NCI-H1417 (cell line): ENCODE measurements at places on chromosomes 1 and 21.

DNA sequence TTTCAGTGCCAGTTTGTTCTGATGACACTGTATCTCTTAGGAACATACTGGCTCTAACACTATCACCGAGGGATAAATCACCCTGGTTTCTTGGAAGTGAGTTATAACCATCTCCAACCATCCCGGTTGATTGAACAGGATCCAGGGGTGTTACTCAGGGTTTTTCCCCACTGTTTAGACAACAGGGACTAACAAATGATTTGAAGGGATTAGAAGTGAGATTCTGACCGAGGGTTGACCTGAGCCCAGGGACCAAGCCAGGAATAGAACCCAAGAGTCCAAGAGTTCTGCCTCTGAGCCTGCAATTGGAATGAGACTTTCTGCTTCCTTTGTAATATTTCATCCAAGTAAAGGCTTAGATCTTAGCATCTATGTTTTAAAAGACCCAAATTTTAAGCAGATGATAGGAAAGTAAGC lies 154.0 kb downstream of the DHRS3 start:
- no peak for DNase-seq

DNA sequence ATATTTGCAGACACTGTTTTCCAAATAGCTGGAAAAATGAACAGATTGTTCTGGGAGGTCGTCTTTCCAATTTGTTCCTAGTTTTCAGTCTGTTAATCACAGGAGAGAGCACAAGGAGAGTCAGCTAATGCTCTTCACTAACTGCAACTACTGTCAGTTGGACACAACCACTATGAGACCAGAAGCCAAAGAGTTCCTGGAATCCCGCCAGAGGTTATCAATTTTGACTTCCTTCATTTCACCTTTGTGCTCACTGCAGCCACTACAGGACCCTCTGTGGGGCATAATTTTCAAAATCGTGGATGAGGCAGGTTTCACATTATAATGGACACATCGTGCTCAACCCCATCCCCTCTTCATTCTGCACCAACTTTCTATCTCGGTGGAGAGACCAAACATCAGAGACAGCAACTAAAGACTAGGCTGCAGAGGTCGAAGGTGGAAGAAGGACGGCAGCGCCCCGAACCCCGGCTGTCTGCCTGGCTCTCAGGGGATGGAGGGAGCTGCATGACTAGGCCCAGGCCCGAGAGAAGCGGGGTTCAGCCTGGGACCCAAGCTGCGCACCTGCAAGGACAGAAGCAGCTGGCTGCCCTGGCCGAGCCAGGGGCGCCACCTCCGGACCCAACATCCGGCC lies 602 bp downstream of the KIAA0319L start:
- DNase-seq = no peak

DNA sequence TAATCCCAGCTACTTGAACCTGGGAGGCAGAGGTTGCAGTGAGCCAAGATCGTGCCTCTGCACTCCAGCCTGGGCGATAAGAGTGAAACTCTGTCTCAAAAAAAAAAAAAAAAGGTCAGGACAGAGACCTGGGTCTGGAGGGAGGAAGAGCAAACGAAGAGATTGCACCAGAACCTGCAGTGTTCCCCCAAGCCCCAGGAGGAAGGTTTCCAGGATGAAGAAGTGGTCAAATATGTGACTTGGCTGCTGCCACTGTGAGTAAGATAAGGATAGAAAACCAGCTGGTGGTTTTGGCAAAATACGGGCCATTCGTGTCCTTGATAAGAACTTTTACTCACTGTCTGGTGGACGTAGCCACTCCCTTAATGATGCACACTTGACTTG lies 42.2 kb downstream of the CLDN14 start:
- no peak for DNase-seq

DNA sequence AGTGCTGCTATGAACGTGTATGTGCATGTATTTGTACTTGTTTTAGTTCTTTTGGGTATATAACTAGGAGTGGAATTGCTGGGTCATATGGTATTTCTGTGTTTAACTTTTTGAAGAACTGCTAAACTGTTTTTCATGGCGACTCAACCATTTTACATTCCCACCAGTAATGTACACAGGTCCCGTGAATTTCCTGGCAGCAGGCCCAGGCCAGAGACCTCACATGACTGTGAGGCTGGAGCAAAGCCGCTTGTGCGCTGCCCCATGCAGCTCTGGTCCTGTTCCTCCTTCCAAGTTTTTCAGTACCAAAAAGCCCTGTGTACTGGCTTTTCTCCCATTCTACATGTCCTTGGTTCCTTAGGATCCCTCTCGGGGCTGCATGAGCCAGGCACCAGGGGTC lies 29.6 kb downstream of the ACOT11 start:
- DNase-seq = no peak

DNA sequence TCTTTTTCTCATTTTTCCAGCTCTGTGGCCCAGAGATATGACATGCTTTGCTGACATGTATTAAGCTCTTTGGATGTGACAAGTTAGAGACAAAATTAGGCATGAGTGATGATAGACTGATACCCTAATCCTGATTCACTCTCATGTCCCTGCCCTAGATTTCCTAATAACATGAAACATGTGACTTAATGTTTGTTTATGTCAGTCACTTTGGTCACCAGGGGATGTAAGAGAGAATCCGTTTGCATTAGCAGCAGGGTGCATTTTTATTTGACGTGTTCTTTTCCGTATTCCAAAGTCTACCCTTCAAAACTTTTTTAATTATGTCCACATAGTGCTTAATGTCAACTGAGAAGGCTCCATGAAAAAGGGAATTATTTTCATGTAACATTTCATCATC lies 192.4 kb downstream of the HMCN1 start:
- peak; percentile 36 for DNase-seq

DNA sequence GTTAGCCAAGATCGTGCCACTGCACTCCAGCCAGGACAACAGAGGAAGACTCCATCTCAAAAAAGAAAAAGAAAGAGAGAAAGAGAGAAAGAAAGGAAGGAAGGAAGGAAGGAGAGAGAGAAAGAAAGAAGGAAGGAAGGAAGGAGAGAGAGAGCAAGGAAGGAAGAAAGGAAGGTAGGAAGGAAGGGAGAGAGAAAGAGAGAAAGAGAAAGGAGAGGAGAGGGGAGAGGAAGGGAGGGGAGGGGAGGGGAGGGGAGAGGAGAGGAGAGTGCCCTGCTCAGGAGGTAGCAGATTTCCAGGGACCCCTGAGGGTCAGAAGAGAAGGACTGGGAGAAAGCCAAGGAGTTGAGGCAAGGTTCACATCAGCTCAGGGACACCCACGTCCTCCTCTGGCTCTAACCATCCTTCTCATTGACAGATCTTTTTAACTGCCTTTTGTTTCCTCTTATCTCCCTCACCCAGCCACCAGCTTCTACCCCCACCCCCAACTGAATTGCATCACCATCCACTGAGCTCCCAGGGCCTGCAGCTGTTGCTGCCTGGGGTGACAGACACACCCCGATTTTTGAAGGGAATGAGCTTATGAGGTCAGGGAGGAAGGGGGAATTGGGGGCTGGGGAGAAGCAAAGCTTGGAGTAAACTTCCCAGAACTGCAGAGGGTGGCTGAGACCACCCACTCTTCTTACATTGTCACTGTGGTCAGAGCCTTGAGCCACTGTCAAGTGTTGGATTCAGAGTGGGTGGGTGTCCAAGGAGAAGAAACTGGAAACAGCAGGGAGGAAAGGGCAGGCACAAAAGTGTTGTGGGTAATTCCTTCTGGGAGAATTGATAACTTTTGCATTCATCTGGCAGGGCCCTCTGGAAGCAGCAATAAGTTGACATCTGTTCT lies 91.6 kb downstream of the GLUL start:
- DNase-seq = peak; percentile 59

GRCh38 chr1:78383923-78384322 lies 106.9 kb upstream of the PTGFR start:
- DNase-seq = no peak

DNA sequence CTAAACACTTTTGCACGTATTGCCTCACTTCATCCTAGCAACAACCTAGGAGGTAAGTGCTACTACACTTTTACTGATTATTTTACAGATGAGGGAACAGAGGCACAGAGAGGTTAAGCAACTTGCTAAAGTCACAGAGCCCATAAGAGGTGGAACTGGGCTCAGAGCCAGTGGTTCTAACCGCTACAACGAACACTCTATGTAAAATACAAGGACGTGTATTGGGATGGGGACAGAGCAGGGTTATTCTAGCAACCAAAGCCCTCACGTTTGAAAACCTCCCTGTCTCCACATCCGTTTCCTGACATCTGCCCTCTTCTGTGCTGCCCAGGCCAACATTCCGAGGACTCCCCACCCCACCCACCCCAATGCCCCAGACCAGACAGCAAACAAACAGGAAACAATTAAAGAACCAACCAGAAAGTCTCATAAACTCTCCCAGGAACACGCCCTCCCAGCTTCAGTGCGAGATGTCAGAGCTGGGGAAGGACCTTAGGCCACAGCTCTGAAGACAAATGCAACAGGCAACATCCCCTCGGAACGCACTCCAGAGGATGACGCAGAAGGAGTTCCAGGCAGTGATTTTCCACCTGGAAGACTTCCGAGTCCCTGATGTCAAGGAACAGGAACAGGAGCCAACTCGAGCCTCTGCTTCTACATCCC lies 41.1 kb downstream of the GLIS1 start:
- no peak for DNase-seq

DNA sequence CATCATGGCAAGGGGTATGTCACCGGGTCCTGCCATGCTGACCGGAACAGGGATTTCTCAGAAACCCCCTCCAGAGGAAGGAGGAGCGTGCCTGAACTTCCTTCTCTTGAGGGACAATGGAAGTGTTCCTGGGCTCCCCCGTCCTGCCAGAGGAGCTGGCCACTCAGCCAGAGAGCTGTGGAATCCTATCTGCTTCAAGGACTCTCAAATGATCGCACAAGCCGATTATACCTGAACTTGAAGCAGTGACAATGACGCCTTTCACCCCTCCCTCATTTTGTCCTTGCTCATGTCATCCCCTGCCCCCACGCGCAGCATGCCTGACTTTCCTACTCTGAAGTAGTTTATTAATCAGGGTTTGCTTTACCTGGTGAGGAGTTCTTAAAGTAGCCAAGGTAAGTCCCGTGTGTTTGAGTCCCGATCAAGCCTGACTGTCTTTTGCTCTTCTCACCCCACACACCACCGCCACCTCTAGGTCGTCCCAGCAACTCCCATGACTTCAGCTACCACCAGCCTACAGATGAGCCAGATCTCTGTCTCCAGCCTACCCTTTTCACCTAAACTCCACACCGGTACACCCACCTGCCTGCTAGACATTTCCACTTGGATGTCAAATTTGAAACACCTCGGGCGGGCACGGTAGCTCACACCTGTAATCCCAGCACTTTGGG lies 25.0 kb upstream of the PRELP start:
- no peak for DNase-seq
